CD4-positive, alpha-beta memory T cell (primary cell): ENCODE measurements at places on chromosomes 3 and 15.

DNA sequence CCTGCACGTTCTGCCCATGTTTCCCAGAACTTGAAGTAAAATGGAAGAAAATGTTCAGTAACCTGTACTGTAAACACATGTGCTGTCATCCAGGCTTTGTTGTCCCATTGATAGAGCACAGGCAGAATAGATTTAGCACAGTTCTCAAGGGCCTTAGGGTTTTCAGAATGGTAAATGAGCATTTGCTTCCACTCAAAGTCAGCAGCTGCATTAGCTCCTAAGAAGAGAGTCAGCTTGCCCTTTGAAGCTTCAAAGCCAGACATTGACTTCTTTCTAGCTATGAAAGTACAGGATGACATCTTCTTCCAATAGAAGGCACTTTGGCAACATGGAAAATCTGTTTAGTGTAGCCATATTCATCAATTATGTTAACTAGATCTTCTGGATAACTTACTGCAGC lies 76.2 kb upstream of the TMEM108 start:
- DNase-seq = no peak

DNA sequence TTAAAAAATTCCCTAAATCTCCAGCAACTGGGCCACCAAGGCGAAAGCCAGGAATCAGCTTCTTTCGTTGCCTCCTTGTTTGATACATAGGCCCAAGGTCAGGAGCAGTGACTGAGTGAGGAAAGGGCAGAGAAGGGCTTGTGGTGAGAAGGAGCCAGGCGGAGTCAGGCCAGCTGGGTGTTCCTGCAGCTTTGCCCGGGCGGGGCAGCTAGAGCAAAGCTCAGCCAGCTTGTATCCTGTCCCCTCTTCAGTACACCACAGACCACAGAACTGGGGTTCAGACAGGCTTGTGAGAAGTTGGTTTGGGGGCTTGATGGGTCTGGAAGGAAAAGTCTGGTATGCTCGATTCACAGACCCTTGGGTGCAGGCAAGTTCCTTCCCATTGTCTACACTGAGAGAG lies 52.6 kb downstream of the CCK start:
- DNase-seq = no peak

- DNase-seq = no peak
Observed at GRCh38 chr3:64705946-64706345, 18.1 kb upstream of the ADAMTS9 start.

DNA sequence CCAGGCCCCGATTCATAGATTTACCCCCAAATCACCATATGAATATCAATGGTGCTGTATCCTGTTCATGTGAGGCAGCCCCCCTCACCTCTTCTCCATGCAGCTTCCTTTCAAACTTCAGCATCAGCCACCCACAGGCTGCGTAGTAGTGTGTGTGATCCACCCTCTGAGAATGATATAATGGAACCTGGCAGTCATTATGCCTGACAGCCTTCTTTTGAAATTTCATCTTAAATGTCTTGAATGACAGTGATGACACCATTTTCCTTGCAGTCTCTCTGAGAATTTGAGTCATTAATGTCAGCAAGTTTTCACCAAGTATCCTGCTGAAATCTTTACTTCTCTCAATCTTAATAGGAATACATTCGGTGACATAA lies 3.5 kb upstream of the CLRN1 start:
- DNase-seq = no peak

GRCh38 chr3:80094589-80094988 lies 326.8 kb upstream of the ROBO1 start:
- no peak for DNase-seq

GRCh38 chr3:61452535-61453090 lies 108.8 kb upstream of the PTPRG start:
- no peak for DNase-seq

- DNase-seq = no peak
Observed at GRCh38 chr3:150327678-150328653, 80.1 kb upstream of the TSC22D2 start.

DNA sequence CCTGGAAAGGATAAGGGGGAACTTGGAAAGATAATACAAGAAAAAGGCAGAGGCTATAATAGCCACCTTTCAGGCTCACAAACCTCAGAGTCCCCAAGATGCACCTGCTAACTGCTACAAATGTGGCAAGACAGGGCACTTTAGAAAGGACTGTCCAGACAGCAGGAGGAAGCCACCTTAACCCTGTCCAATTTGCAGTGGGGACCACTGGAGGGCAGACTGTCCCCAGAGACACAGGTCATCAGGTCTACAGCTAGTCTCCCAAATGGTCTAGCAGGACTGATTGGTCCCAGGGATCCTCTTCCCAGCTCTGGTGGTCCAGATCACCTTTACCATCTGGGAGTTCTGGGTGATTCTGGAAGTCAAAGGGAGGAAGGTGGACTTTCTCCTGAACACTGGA lies 882.5 kb upstream of the GBE1 start:
- DNase-seq = no peak

DNA sequence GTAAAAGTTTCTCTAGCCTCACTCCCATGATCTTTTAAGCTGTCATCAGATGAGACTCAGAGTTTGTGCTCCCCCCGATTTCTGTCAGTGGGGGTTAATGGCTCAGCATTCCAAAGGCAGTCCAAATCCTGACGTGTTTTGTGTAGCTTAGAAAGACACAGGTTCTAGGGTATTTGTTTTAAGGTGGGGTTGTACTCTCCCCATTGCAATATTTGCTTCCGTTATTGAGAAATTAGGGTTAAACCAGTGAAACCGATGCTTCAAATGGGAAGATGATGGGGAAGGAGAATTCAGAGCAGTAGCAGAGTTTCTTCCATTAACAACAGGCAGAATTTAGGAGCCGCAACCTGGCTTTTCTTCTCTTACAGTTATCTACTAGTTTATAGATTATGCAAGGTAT lies 3.4 kb downstream of the PIGB start:
- DNase-seq = no peak

GRCh38 chr3:46316206-46316605 lies 37.7 kb upstream of the CCR2 start:
- no peak for DNase-seq

DNA sequence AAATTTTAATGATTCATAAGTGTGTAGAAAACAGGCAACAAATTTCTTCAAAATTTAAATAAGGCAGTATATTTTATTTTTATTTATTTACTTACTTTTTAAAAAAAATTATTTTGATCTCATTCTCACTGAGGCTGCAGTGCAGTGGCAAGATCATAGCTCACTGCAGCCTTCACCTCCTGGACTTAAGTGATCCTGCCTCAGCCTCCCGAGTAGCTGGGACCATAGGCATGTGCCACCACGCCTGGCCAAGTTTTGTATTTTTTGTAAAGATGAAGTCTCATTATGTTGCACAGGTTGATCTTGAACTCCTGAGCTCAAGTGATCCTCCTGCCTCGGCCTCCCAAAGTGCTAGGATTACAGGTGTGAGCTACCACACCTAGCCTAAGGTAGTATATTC lies 61.2 kb upstream of the XRN1 start:
- DNase-seq = no peak

DNA sequence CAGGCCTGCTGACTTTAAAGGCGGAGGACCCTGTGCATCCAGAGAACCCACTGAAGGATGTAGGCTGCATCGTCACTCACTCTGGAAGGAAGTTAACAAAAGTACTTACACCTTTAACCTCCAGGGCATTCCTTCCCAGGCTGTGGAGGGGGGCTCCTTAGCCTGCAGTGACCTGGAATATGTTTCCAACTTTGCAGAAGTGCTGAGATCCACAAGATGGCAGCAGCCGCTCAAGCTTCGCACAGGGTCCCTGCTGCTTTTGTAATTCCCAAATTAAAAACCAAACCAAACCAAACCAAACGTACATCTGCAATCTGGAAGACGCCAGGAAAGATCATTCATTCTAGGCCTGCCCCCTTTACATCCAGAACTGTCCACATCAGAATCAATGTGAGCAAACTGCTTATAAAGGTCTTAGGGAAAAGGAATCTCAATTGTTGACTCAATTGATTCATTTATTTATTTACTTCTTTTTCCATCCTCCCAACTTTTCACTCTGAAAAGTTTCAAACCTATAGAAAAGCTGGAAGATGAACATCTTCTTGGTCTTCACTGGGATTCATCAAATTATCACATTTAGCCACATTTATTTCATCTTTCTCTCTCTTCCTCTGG lies 70.5 kb upstream of the KLHL25 start:
- DNase-seq = no peak

DNA sequence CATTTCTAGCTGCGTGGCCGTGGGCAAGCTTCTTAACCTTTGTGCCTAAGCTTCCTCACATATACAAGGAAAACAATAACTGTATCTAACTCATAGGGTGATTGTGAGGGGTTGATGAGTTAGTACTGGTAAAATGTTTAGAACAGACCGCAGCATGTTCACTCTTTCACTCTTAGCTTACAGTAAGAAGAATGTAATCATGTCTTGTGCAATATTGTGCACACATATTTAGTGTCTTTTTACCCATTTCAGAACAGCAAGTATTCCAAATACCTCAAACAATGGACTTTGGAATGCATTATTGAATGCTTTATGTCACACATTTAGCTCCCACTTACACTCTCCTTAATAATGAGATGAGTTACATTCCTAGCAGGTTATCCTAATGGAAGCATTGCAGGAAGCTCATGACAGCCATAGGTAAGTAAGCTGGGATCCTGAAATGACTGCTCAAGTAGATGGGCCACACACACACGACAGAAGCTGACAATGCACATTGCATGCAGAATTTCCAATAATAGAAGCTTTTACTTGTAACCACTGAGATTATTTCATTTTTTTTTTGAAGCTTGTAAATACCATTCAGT lies 468.9 kb upstream of the WNT5A start:
- DNase-seq = no peak

GRCh38 chr3:168812234-168812633 lies 716.5 kb upstream of the GOLIM4 start:
- DNase-seq = no peak

- DNase-seq = no peak
Observed at GRCh38 chr15:73727330-73727976, 25.7 kb downstream of the INSYN1 start.

DNA sequence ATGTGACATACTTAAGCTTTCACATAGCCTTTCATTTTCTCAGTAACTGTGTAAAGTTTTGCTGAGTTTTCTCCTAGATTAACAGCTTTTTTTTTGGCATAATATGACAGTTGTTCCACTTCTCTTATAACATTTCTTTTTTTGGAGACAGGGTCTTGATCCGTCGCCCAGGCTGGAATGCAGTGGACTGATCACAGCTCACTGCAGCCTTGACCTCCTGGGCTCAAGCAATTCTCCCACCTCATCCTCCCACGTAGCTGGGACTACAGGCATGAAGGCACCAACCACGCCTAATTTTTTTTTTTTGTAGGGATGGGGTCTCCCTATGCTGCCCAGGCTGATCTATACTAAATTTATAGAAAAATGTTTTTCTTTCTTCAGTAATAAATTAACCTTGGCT lies 30.1 kb downstream of the DLG1 start:
- no peak for DNase-seq

GRCh38 chr15:35394416-35394815 lies 151.5 kb downstream of the DPH6 start:
- no peak for DNase-seq

- no peak for DNase-seq
Observed at GRCh38 chr3:72295276-72295961, 510.5 kb upstream of the PROK2 start.

GRCh38 chr3:169953462-169954141 lies 13.0 kb upstream of the SEC62 start:
- DNase-seq = no peak

DNA sequence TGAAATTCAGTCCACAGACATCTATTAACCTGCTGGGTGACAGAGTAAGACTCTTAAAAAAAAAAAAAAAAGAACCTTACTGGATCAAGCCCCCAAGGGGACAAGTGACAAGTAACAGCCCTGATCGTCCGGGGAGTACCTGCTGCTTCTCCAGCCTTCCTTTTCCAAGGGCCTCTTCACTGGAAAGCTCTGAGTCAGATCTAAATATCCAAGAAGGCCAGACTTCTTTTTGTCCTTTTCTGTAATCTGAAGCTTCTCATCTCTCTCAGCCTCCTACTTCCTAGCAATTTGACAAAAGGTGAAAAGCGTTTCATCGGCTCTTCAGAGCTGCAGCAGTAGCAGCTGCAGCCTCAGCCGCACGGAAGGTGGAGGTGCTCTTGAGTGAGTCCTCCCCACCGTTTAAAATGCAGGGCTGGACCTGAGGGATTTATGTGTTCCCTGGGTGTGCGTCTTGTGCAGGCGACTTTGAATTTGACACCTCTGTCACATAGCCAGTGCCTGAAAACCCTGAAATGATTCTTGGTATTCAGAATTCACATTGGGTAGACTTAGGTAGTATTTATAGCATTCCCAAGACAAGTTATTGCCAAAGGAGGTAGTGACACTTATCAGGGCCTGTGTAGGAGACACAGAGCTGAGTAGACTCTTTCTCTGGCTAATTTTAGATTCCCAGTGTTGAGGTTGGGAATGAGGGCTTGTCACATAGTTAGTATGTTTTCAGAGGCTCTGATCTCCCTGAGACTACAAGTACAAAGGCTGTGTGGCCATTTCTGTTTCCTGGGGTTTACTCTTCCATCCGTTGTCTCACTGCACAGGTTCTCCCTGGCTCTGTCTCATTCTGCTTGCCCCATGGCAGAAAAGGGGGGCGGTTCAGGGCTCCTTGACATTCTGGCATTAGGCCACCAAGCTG lies 291.2 kb upstream of the C2CD4B start:
- no peak for DNase-seq

GRCh38 chr3:18679238-18679637 lies 254.1 kb upstream of the SATB1 start:
- peak; percentile 60 for DNase-seq

DNA sequence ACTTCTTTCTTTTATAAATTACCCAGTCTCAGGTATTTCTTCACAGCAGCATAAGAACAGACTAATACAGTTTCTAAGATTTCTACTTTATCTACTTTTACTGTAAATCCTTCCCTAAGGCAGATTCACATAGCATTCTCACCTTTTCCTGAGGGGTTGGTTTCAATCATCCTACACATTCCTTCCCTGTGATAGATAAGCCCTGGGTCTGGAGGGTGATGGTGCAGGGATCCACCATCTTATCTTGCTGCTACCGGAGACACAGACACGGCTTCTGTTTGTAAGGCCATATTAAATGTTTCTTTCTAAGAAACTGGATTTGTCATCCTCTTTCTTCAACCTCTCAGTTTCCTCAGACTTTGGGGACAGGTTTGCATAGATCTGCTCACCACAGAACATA lies 6.1 kb downstream of the IQCF5 start:
- DNase-seq = no peak

GRCh38 chr3:9715764-9716437 lies 12.3 kb downstream of the CPNE9 start:
- DNase-seq = no peak

DNA sequence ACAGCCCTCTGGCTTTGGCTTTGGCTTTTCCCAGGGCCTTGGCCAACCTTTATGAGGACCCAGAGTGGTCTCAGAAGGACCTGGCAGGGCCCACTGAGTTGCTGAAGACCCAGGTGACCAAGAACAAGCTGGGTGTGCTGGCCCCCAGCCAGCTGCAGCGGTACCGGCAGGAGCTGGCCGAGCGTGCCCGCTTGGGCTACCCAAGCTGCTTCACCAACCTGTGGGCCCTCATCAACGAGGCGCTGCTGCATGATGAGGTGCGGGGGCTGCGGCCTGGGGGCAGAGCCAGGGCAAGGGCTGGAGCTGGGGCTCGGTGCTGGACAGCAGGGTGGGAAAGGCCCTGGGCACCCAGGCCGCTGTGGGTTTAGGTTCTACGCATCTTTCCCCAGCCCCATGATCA lies 6.2 kb downstream of the PLA2G4B start:
- DNase-seq = no peak

GRCh38 chr15:63350178-63350621 lies 31.4 kb downstream of the CA12 start:
- DNase-seq = no peak

- DNase-seq = no peak
Observed at GRCh38 chr3:146241523-146242240, 9.2 kb downstream of the PLSCR4 start.
